Prostate gland (tissue), 2 donors: ENCODE measurements at places on chromosomes 2 and 18.

- no peaks in the 10 kb centered on the region for H3K36me3 ChIP-seq
- H3K27ac ChIP-seq = no peak overlapping the region
- no peaks in the 10 kb centered on the region for H3K27me3 ChIP-seq
- DNase-seq = no peak
- H3K4me1 ChIP-seq = no peaks in the 10 kb centered on the region
Observed at GRCh38 chr2:190323406-190323805, 3.8 kb upstream of the HIBCH start.

GRCh38 chr2:43611987-43612894 lies 16.4 kb upstream of the THADA start:
- H3K4me3 ChIP-seq = no peak overlapping the region
- peak; percentile 64 for DNase-seq
- no peaks in the 10 kb centered on the region for H3K36me3 ChIP-seq
- H3K27me3 ChIP-seq = no peaks in the 10 kb centered on the region

DNA sequence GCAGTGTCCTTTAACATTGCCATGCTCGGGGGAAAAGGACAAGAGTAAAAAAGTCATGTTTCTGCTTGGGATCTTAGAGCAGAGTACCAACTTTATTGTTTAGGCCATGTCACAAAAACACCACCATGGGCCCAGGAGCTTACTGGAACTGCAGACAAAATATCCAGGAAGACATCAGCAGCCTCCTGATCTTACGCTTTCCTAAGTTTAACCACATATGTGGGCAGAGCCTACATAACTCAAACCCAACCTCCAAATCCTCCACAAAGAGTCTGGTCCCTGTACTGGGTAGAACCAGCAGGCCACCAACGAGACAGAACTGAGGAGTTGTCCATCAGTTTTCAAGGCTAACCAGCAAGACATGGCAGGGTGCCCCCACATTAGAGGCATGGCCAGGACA lies 10.3 kb downstream of the GALNT14 start:
- no peak for DNase-seq
- no peaks in the 10 kb centered on the region for H3K36me3 ChIP-seq
- H3K27ac ChIP-seq = no peak overlapping the region

- H3K27ac ChIP-seq = no peak overlapping the region
- H3K4me1 ChIP-seq = no peaks in the 10 kb centered on the region
- H3K36me3 ChIP-seq = no peaks in the 10 kb centered on the region
- H3K27me3 ChIP-seq = no peaks in the 10 kb centered on the region
- no peak overlapping the region for H3K4me3 ChIP-seq
- DNase-seq = no peak
Observed at GRCh38 chr2:41835401-41835800, 212.4 kb upstream of the PKDCC start.
